Vagina (tissue), 2 donors: ENCODE measurements at places on chromosomes 13 and 19.

GRCh38 chr19:55272142-55272541 lies 7.8 kb downstream of the HSPBP1 start:
- DNase-seq, result no peak

GRCh38 chr13:109345433-109345941 lies 440.9 kb downstream of the IRS2 start:
- DNase-seq, result no peak

DNA sequence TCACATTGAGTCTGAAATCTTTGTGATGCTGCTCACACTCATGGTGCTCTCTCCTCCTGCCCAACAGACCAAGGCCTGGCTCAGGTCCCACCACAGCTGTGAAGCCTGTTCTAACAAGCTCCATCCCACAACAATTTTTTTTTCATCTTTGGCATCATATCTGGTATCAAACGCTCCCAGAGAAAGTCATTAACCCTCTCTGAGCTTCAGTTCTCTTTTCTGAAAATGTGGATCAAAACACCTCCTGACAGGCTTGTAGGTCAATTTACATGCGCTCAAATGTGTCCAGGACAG lies 224.4 kb downstream of the LACC1 start:
- no peak for DNase-seq

GRCh38 chr13:50735071-50735470 lies 108.4 kb downstream of the DLEU7 start:
- no peak for DNase-seq

GRCh38 chr19:17209126-17210036 lies 5.8 kb upstream of the USE1 start:
- no peak for DNase-seq

DNA sequence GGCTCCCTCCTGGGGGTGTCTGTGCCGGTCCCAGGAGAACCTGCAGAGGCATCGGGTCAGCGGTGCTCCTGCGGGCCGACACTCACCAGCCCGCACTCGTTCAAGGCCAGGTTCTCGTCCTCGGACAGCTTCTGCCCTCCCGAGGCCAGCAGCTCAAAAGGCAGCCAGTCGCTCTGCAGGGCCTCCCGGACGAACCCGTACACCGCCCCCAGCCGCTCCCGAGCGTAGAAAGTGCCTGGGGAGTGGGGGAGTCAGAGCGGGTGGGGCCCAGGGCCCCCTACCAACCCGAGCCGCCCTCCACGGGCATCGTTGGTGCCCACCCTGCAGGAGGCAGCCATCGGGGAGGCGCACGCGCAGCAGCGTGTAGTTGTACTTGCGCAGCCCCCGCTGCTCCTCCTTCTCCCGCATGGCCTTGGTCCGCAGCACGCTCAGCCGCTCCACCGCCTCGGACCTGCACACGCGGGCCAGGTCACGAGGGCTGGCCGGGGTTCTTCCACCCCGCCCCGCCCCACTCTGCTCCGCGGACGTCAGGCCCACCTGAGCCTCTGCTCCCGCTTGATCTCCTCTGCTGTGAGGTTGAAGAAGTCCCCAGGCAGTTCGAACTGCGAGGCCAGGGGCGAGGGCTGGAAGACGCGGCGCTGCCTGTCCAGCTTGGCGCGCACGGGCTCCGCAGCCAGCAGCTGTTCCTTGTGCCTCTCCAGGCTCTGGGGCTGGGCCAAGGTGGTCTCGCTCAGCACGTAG lies 11.5 kb downstream of the UBXN6 start:
- DNase-seq, result no peak

DNA sequence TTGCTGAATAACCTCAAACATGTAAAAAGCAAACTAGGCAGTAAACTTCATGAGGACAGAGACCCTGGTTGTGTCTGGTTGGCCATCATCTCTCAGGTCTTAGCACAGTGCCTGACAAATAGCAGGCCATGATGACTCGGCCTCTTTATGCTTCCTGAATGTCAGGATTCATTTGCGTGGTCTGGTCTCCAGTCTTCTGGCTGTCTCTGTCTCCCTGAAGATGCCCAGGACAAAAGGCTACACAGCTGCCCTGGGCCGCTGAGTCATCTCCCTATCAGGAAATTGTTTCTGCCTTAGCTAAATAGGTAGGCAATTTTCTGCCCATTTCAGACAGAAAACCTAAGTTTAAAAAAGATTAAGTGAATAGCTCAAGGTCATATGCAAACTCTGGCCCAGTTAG lies 84.1 kb upstream of the FNDC3A start:
- no peak for DNase-seq

GRCh38 chr13:43522788-43523187 lies 264.0 kb downstream of the ENOX1 start:
- DNase-seq, result no peak

DNA sequence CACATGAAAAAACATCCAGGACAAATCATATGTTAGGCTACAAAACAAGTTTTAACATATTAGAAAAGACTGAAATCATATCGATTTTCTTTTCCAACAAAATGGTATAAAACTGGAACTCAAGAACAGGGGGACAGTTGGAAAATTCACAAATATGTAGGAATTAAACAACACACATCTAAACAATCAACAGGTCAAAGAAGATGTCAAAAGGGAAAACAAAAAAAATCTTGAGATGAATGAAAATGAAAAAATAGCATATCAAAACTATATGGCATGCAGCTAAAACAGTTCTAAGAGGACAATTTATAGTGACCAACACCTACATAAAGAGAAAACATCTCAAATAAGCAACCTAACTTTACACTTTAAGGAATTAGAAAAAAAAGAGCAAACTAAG lies 585.3 kb downstream of the UQCRFS1 start:
- DNase-seq, result no peak

DNA sequence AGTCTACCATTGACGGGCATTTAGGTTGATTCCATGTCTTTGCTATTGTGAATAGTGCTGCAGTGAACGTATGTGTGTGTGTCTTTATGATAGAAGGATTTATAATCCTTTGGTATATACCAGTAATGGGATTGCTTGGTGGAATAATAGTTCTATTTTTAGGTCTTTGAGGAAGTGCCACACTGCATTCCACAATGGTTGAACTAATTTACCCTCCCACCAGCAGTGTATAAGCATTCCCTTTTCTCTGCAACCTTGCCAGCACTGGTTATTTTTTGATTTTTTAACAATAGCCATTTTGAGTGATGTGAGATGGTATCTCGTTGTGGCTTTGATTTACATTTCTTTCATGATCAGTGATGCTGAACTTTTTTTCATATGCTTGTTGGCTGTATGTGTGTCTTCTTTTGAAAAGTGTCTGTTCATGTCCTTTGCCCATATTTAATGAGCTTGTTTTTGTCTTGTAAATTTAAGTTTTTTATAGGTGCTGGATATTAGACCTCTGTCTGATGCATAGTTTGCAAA lies 37.5 kb downstream of the RFC3 start:
- no peak for DNase-seq

- no peak for DNase-seq
These were observed at the start of gene SHANK1 for GRCh38 chr19:50719566-50719965. SHANK1 (minus strand) TSS chr19:50719802; CDS start chr19:50716919, 2,883 bp downstream.

DNA sequence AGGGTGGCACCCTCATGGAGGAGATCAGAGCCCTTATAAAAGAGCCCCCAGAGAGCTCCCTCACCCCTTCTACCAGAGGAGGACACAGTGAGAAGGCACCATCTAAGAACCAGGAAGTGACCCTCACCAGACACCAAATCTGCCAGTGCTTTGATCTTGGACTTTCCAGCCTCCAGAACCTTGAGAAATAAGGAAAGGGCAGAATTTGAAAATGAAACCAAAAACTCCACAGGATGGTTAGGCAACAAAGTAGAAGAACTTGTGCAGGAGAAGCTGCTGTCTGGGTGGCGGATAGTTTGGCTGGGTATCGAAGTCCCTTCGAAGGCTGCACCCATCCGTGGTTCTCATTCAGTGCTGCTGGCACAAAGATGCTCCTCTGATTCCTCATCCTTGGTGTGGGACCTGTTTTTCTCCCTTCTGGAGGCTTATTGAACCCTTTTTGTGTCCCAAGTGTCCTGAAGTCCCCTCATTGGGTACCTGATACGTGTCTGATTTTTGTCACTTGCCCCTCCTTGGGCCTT lies 130.8 kb downstream of the KDM4B start:
- DNase-seq, result no peak

DNA sequence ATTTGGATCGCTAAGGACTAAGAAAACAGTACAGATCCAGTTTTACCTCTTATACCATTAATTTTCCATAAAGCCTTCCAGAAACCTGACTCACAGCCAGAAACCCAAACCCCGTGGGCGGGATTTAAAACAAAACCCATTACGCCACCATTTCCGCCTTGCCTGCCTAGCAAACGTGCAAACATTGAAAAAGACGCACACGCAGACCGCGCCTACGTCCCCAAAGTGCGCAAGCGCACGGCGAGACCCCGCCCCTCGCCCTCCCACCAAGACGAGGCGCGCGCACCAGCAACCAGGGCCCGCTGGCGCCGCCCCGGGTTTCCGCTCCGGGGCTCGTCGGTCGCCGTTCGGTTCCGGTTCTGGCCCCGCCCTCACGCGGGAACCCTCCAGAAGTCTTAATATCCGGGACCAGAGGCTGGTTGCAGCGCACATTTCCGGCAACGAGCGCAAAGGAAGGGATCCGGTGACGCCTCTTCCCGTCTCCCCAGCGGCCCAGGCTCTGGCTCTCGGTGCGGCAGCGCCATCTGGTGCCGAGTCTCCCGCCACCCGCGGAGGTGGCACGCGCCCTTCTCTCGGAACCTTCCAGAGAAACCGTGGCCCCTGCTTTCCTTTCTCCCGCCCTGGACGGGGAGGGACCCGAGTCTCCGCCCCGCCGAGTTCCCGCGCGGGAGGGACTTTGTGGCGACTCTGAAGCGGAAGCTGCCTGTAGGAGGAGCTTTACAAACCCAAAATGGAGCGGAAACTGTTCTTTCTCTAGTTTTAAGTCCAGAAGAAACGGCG lies 256.9 kb upstream of the STARD13 start:
- DNase-seq, result peak; percentile 100

DNA sequence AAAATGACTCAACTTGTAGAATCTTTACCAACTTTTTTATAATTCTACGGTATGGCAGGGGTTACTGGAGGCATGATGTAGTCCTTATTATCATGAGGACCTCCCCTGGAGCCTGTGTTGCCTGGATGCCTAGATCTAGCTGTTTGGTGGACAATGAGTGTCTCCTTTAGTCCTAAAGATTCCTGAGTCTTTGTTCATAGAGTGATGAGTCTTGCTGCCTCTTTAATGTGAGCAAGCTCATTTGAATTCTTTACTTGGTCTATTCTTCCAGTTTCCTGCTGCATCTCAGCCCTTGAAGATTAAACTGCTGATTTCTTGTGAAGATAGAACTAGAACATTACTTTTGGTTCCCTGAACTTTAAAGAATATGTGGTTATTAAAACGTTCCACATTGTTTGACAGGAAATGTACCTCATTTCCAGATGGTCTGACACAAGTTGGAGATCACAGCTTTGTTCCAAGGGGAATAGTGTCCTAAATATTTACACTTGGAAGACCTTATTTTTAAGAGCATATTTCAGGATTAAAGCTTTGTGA lies 51.9 kb downstream of the SLAIN1 start:
- DNase-seq, result no peak

DNA sequence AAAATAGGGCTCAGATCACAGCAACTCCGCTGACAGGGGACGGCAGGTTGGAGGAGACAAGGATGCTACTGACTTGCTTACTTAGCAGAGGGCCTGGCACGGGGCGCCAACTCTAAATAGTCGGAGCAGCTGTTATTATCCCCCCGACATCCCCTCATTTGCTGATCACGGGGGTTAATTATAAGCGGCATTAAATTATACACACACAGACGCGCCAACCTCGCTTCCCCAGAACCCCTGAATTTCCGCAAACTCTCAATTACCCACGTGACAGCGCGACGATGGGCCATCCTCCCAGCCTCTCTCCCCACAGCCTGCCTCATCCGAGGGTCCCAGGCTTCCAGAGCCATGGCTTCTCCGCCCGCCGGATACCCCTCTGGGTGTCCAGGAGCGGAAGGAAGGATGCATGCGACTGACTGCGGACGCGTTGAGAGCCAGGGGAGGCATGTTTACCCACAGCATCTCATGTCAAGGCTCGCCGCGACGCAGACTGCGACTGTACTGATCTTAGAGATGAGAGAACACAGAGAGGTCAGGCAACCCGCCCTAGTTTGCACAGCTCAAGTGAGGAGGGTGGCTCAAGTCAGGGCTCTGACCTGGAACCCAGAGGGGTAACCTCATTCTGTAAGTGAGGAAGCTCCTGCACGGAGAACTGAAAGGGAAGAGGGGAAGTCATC lies 5.7 kb downstream of the PTPRS start:
- no peak for DNase-seq

DNA sequence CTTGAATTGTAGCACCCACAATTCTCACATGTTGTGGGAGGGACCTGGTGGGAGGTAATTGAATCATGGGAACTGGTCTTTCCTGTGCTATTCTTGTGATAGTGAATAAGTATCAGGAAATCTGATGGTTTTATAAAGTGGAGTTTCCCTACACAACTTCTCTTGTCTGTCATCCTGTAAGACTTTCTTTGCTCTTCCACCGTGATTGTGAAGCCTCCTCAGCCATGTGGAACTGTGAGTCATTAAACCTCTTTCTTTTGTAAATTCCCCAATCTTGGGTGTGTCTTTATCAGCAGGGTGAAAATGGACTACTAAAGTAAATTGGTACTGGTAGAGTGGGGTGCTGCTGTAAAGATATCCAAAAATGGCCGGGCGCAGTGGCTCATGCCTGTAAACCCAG lies 215.6 kb downstream of the LIG4 start:
- DNase-seq, result no peak

DNA sequence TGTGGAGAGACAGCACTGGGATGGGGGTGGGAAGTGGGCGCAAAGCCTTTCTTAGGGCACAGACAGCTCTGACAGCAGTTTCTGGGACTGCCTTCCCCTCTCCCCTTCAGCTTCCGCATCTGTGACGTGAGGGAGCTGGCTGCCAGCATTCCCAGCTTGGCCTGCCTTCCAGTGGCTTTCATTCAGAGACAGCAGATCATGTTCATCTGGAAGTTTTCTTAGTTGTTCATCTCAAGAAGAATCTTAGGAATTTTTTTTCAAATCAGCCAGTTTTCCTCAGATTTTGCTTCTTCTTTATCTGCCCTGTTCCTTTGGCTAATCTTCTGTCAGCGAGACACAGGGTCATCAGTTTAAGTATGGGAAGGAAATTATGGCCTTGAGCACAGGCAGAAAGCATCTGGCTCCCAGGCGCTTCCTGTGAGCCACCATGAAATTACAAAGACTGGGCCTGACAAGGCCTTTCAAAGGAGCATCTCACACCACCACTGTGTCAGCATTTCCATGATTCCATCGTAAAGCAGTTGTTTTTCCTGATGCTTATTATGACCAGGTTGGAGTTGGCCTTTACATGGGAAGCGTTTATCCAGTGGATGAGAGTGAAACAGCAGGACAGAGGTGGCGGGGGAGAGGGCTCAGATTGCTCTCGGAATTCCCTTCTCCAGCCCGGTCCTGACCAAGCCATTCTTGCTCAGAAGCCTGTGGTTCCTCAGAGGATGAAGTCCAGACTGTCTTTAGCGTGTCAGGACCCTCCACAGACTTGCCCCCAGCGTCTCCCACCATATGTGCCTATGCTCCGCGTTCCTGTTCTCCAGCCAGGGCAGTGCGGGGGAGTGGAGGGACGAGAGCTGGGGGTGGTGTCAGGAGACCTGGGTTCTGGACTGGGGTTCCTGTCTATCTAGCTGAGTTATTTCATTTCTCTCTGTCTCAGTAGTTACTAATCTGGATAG lies 43.6 kb downstream of the ARHGAP35 start:
- no peak for DNase-seq
